Naive thymus-derived CD4-positive, alpha-beta T cell (primary cell): ENCODE measurements at places on chromosomes 4 and X. TPM values are rescaled to one million over a fixed set of nuclear protein-coding genes. Genes with fewer than 3 reads are reported as not detected.

GRCh38 chr4:37970702-37971101 is 10.5 kb downstream of the PTTG2 start:
- DNase-seq, result peak; percentile 19

DNA sequence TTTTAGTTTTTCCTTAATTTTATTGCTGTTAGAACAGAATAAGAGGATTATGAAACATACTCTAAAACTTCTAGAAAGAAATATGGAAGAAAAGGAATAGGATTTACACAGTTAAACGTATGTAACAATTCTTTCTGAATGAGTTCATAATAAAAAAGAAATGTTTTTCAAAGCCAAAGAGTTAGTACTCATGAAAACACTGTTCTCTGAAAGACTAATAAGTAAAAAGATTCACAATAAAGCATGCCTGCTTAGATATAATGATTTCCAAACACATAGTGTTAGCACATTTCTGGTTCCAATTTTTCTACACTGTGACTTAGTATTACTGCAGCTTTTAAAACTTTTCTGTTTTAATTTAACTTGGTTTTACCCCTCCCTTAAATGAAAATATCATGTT is 49.8 kb upstream of the PRSS48 start:
- DNase-seq, result no peak

DNA sequence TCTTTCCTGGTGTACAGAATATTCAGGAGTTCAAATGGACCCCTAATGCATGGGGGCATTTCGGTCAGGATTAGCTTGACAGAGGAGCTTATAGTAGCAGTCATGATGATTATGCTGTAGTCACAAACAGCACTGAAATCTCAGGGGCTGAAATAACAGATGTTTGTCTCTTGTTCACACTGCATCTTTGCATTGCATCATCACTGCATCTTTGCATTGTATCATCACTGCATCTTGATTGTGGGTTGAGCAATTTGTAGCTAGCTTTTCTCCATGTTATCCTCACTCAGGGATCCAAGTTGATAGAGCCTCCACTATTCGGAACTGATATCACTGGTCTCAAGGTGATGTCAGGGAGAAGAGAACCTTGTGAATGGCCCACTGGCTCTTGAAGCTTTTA is 160.9 kb downstream of the GATB start:
- DNase-seq, result no peak

GRCh38 chr4:151719956-151720334 is 40.9 kb downstream of the GATB start:
- DNase-seq, result no peak

SMARCA1 gene
- 2.9 TPM for total RNA-seq

GRCh38 chr4:30721185-30722091 is 1.3 kb downstream of the PCDH7 start:
- DNase-seq, result no peak

GRCh38 chrX:83416273-83416672 is 91.8 kb upstream of the POU3F4 start:
- DNase-seq, result no peak

CXCL11 gene
- not detected in 2 replicates for total RNA-seq

- no peak for DNase-seq
Measured at GRCh38 chr4:79882806-79883205, 190.2 kb downstream of the ANTXR2 start.

GRCh38 chr4:92111493-92111892 is 192.3 kb upstream of the GRID2 start:
- no peak for DNase-seq

- DNase-seq, result no peak
Measured at GRCh38 chrX:9355739-9356138, 109.1 kb upstream of the TBL1X start.

PNCK gene
- 1.1 TPM for total RNA-seq

ARHGEF38 gene
- not detected for total RNA-seq

GRCh38 chrX:72247206-72247942 is 8.5 kb upstream of the ERCC6L start:
- DNase-seq, result no peak

DNA sequence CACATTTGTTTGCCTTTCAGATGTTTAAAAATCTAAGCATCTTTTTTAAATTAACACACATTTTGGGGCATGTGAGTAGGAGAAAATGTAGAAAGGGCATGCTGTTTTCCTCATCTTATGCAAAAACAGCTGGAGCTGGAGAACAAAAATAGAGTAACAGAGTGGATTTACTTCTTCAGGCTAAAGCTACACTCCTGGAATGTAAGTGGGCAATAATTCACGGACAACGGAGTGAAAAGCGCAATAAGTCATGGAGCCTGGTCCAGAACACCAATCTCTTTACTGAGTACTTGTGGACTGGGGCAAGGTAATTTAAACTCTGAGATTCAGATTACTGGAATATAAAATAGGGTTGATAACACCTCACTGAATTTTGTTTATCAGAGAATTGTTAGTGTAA is 1018.8 kb upstream of the HS3ST1 start:
- DNase-seq, result no peak

DNA sequence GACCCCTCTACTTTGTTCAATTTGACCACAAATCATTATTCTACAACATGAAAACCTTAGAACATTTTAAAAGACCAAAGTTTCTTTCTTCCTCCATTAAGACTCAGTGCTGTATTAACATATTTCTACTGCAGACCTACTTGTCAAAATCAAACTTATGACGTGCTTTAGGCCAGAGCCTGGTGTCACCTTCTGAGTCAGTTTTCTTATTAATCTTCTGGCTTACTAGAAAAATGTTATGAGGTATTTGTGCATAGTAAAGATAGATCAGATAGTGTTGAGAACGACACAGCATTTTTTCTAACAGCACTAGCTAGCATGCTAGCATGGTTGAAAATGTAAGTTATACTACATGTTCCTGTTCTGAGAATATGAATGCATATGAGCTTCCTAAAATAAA is 333.6 kb upstream of the FAM241A start:
- DNase-seq, result no peak

DNA sequence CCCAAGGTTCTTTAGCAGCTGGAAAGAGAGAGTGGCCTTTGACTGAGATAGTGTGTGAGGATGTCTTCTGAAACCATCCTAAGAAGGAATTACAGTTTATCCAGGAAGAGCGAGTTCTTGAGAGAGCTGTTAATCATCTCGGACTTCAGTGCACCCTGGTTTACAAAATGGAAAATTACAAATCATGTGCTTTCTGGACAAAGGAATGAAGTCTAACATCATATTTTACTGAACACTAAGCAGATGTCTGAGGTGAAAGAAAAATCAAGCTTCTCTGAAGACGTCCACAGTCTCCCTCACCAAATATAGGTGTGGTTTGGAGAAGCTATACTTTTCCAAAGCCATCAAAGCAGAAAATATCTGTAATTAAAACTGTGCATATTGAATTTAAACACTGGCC is 30.8 kb upstream of the CYP2U1 start:
- DNase-seq, result no peak

DNA sequence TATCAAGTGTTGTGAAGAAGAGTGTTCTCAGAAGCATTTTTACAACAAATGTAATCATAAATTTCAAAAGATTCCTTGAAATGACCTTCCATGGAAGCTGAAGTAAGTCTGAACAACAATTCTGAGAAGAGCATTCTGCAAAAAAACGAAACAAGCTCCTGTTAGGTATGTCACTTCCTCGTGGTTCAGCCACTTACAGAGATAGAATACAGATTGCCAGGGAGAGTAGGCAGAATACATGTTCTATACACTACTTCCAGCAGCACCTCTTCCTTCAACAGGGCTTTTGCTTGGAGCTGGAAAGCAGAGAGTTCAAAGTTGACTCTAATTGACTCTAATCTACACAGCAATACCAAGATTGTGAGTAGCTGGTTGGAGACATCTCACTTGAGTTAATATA is 274.5 kb downstream of the ADGRA3 start:
- DNase-seq, result no peak

DNA sequence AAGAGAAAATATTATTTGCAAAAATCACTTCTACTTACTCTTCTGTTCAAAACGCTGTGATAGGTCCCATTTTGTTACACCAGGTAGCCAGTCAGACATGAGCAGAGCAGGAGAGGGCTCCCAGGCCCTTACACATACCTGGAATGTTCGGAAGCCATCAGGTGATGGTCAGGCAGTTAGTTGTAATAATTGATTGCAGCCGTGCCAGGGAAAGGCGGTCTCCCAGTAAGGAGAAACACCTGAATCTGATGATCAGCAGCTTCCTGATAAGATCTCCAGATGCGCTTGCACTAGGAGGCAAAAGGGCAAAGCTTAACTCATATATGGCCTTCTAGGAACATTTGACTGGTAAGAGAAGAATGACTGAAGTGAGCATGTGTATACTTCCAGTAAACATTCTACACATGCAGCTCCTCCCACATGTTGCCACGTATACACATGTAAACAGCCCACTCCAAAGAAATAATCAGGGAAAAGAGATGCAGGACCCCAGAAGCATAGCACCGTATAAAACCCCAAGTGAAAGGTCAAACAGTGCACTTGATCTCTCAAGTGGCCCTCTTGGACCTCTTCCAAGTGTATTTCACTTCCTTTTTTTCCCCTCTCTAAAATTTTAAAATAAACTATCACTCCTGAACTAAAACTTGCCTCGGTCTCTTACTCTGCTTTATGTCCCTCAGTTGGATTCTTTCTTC is 1338.0 kb downstream of the FSTL5 start:
- no peak for DNase-seq

- no peak for DNase-seq
Measured at GRCh38 chrX:9285342-9285771, 179.5 kb upstream of the TBL1X start.

DNA sequence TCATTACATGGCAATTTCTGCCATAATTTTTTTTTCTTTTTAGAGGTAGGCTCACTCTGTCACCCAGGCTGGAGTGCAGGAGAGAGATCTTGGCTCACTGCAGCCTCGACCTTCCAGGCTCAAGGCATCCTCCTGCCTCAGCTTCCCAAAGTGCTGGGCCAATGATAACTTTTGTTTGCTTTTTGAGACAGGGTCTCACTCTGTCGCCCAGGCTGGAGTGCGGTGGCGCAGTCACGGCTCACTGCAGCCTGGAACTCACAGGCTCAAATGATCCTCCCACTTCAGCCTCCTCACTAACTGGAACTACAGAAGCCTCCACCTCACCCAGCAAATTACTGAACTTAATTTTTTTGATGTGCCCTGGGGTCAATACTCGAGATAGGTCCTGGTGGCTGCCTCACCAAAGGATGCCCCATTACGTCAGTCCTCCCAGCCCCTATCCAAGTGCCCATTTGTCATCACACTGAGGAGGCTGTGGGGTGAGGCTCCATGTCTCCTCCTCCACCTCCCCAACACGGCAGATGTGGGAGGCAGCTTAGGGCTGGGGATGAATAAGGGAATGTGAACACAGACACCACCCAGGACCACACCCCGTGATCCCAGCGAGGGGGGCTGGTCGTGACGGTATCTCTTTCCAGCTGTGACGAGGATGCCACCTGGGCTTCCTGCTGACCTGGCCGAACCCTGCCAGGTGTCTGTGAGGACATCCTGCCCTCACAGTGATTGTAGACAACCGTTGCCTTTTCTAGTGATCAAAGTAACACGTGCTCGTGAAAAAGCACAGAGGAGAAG is 12.4 kb upstream of the NKX1-1 start:
- DNase-seq, result no peak

GRCh38 chr4:7055990-7056325 is 11.9 kb downstream of the GRPEL1 start:
- no peak for DNase-seq

- DNase-seq, result no peak
Measured at GRCh38 chr4:2652415-2653160, 103.5 kb downstream of the TNIP2 start.

ERAS gene
- not detected in 2 replicates for total RNA-seq

GRCh38 chrX:126065901-126066660 is 100.0 kb downstream of the DCAF12L2 start:
- no peak for DNase-seq

DNA sequence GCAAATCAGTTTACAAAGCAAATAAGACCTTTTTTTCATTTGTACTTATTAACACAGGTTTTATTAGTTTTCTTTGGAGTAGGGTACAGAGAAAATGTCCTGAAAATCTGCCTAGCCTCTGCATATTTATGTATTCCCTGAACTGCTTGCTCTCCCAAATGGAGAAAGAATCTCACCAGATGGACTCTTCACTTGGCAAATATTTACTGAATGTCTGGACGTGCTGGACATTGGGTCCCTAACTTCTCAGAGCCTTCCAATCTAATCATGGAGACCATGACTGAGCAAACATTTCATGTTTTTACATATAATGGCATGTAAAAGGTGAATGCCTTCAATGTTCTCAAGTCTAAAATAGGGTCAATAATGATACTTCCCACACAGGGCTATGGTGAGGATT is 126.0 kb downstream of the CHRDL1 start:
- no peak for DNase-seq

- DNase-seq, result no peak
Measured at GRCh38 chrX:93419642-93420041, 253.7 kb downstream of the NAP1L3 start.

NUP54 gene
- 51.1 TPM for total RNA-seq

- no peak for DNase-seq
Measured at GRCh38 chr4:57154191-57154590, 44.0 kb upstream of the IGFBP7 start.

GRCh38 chrX:70208479-70208878 is 26.0 kb upstream of the AWAT1 start:
- DNase-seq, result no peak

GRCh38 chr4:123446865-123447474 is 50.4 kb downstream of the SPRY1 start:
- no peak for DNase-seq

GRCh38 chr4:117641519-117641918 is 392.8 kb upstream of the NDST3 start:
- DNase-seq, result no peak

- DNase-seq, result no peak
Measured at GRCh38 chr4:67861513-67861912, 22.3 kb downstream of the TMPRSS11D start.

PCDH18 gene
- total RNA-seq, result 0.30 TPM

- no peak for DNase-seq
Measured at GRCh38 chr4:58064653-58065052, 954.5 kb upstream of the IGFBP7 start.

- no peak for DNase-seq
Measured at GRCh38 chr4:22434895-22435294, 81.0 kb downstream of the ADGRA3 start.

GRCh38 chr4:74117024-74117534 is 18.1 kb upstream of the CXCL2 start:
- no peak for DNase-seq

DNA sequence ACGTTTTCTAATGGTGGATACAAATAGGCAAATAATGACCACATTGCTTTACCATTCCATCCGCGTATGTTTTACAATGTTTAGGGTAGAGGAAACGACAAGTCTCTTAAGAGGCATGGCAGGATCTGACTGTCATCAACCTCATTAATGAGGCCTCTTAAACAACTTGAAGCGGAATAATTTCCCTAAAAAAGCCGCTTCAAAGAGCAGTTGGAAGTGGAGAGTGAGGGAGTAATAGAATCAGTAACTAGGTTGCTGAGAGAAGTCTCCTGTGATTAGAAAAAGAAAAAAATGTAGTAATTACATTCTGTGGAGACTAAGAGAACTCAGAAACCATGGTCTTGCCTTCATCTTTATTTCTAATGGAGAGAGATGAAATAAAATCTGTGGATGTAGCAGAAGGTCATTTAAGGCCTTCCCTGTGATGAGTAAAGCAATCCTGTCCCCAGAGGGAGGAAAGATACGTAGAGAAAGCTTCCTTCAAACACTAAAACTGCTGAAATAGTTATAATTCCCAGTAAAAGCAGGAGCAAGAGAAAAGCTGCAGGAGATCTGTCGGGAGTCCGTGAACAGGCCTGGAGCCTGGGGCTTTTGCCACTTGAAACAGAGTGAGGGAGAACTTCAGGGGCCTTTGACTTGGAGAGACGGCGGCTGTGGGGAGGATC is 11.1 kb upstream of the SEPSECS start:
- no peak for DNase-seq

GRCh38 chr4:87442889-87443288 is 20.5 kb downstream of the NUDT9 start:
- no peak for DNase-seq

SMIM31 gene
- total RNA-seq, result not detected
